ENCODE measurements at places on chromosomes 3 and 15.

- no peak for DNase-seq
Measured at GRCh38 chr3:80580146-80580545, 812.3 kb upstream of the ROBO1 start.

DNA sequence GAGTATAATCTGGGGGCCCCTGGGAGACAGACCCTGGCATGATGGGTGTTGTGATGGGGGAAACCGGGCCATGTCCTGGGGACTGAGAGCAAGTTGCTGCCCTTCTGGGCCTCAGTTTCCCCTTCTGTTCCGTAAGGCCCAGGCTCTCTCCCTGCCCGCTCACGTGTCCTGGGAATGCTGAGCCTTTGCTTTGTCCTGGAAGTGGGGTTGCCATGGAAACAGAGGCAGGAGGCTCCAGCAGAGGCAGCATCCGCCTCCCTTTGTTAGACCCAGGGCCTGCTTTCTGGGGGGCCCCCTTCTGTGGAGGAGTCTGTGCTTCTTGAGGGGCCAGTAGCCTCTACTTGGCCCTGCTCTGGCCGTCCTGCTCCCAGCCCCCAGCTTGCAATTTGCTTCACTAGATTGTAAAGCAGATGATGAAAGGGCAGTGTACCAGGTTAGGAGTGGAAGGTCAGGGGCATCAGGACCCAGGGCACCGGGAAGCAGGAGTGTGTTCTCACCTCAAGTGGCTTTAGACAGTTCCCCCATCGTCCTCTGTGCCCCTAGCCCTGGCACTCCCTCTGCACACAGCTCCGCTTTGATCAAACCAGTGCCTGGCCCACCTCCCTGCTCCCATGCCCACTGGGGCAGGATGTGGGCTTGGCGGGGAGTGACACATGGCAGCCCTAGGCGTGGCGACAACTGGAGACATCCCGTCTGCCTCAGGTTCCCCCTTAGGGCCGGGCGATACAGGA is 105.6 kb downstream of the FBLN2 start:
- DNase-seq: no peak

DNA sequence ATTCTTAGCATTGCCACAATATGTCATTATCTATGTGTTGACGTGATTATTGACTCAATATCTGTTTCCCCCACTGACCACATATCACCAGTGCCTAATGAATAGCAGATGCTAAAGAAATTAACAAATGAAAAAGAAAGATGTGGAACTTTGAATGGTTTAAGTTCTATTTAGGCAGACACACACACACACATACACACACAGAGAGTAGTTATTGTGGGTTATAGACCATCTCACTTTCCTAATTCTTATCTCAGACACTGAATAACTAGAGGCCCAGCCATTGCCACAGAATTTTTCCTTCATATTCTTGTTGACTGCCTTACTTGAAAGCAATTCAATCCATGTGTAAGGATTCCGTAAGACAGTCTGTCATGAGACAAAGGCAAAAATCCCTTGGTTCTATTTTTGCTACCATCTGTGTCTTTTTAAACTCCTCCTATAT is 61.9 kb upstream of the PHLDB2 start:
- DNase-seq: no peak

GRCh38 chr3:153339065-153339464 is 177.0 kb downstream of the RAP2B start:
- no peak for DNase-seq

DNA sequence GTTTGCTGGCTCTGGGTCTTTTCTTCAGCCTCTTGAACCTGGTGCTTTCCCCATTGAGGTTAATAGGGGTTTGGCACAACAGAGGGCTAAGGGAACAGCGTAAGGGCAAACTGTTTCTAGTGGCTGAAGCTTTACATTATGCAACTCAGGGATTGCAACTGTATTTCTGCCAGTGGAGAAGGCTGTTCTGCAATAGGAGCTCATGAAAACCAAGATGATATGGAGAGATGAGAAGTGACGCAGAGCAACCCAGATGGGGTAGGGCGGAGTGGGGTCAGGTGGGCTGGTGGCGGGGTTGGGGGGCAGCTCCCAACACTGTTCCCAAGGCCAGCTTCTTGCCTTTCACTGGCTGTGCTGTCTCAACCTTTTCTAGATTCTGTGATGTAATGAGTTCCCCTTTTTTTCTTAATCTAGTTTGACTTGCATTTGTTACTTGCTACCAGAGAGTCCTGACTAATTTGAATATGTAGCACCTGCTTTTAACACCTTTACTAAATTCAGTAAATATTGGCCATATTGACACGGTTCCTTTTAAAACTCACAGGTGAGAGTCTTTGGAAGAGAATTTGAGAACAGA is 7.2 kb downstream of the GXYLT2 start:
- DNase-seq: no peak

- DNase-seq: no peak
Measured at GRCh38 chr15:45827275-45827674, 192.4 kb downstream of the SQOR start.

Measured in GDM1 (cell line).